Activated naive CD4-positive, alpha-beta T cell treated with anti-CD3 and anti-CD28 coated beads, Interleukin-2, amount 10 ng/mL, durations not matched to agents 5 hours and 36 hours (primary cell): ENCODE measurements at places on chromosomes 4 and X. TPM values are rescaled to one million over a fixed set of nuclear protein-coding genes. Genes with fewer than 3 reads are reported as not detected.

The SPANXA2 gene
- not detected for total RNA-seq

The AKAP14 gene
- not detected for total RNA-seq

The SPACA5 gene
- not detected for total RNA-seq

The DCAF4L1 gene
- total RNA-seq: 0.15 TPM

The BTC gene
- total RNA-seq: not detected

The ARX gene
- total RNA-seq: not detected

The GLRB gene
- total RNA-seq: not detected

The FGD1 gene
- total RNA-seq: 0.18 TPM

The USP38 gene
- 23.3 TPM for total RNA-seq

The ACTRT1 gene
- total RNA-seq: not detected

The DOK7 gene
- not detected for total RNA-seq

The ALAS2 gene
- total RNA-seq: not detected

The PDE5A gene
- total RNA-seq: 0.12 TPM

The ESX1 gene
- not detected for total RNA-seq

The MXRA5 gene
- total RNA-seq: not detected

The MAGEA12 gene
- not detected for total RNA-seq

The HDX gene
- 1.0 TPM for total RNA-seq

The EPHA5 gene
- not detected for total RNA-seq

The OTUD6A gene
- total RNA-seq: not detected

The MAMLD1 gene
- 5.3 TPM for total RNA-seq

The CCKAR gene
- total RNA-seq: not detected

The CDS1 gene
- 0.10 TPM for total RNA-seq

The HHIP gene
- total RNA-seq: not detected

The MGARP gene
- not detected for total RNA-seq

The MAGEA1 gene
- not detected for total RNA-seq

The GLOD5 gene
- total RNA-seq: not detected

The MAGEA3 gene
- not detected for total RNA-seq

The CDKL5 gene
- 1.4 TPM for total RNA-seq

The SPANXB1 gene
- total RNA-seq: not detected

The RAB39B gene
- total RNA-seq: 7.6 TPM

The WDR13 gene
- total RNA-seq: 56.9 TPM

The ASIC5 gene
- total RNA-seq: not detected

The KLKB1 gene
- total RNA-seq: 0.10 TPM

The FMR1NB gene
- not detected for total RNA-seq

The UGT2B17 gene
- not detected for total RNA-seq

The NHS gene
- 0.91 TPM for total RNA-seq

The TEX11 gene
- not detected for total RNA-seq

The ASB12 gene
- not detected for total RNA-seq

The NUDT10 gene
- total RNA-seq: 0.34 TPM

The STOX2 gene
- total RNA-seq: not detected

The SH3TC1 gene
- total RNA-seq: 23.2 TPM

The GRIA3 gene
- total RNA-seq: not detected
